ENCODE measurements at places on chromosomes 6 and 20.

DNA sequence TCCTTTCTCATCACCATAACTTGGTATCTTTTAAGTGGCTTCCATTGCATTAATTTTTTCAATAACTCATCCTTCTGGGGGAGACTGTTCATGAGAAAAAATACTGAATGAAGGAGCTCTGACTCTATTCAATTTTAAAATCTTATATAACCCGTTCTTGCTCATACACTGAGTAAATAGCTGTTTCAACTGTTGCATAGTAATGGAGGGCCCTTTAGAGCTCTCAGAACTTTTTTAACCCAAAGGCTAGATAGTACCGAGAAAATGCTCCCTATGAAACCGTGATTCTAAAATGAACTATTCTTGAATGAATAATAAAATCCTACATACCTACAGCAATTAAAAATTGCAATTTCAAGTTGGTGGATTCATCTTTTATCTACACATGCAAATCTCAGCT lies 5.3 kb downstream of the SLC2A12 start:
- no peak for DNase-seq

DNA sequence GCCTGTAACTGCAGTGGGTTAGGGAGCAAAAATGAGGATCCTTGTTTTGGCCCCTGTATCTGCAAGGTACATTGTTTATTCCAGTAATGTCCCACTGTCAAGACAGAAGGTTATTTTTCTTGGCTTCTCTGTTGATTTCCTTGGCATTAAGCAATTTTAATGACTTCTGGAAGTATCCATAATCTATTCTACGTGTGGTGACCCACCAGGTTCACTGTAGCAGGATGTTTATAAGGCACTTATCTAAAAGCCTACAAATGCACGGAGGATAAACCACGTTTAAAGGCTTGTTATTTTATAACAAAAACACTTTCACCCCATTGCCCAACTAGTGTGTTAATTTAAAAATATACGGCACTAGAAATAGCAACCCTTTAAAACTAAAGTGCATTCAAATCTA lies 294.9 kb downstream of the LAMA2 start:
- no peak for DNase-seq

DNA sequence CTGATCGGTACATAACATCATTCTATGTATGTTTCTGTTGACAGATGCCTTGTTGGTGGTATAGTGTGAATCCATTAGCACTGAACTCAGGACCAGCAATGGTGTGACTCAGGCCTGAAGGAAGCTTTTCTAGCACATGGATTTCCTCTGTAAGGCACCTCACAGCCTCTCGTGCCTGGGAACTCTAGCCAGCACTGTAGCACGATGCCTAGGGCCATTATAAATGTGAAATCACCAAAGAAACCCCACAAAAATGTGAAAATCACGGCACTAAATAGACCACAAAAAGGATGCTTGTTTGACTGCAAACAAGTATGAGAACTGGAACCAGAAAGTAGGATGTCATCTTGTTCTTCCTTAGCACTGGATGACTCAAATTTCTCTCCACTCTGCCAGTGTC lies 63.7 kb upstream of the NKX2-2 start:
- DNase-seq, result no peak

GRCh38 chr20:701401-702129 lies 26.0 kb upstream of the SCRT2 start:
- DNase-seq, result peak; percentile 74

GRCh38 chr6:54057058-54057457 lies 54.2 kb upstream of the MLIP start:
- no peak for DNase-seq

GRCh38 chr20:21739682-21740081 lies 34.2 kb downstream of the PAX1 start:
- DNase-seq, result no peak

DNA sequence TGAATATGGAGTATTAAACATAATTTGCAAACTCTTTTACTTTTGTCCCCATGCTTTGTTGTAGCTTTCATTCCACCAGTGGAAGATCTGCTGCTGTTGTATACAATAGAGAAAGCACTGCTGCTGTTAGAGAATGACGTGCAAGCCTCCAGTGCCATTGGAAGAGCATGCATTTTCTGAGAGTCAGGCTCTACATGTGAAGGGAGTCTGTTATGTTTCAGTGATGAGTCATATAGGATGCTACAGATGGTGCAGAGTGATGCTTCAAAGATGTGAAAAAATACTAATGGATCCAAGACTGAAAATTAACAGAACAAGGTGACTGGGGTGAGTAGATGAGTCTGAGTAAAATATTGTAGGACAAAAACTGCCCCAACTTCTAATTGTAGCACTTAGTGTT lies 22.4 kb upstream of the BACH2 start:
- no peak for DNase-seq

- DNase-seq, result no peak
These were observed 9.3 kb downstream of the SLC9A8 start for GRCh38 chr20:49821870-49822331.

- DNase-seq, result no peak
These were observed 24.0 kb upstream of the INSM1 start for GRCh38 chr20:20343932-20344331.

DNA sequence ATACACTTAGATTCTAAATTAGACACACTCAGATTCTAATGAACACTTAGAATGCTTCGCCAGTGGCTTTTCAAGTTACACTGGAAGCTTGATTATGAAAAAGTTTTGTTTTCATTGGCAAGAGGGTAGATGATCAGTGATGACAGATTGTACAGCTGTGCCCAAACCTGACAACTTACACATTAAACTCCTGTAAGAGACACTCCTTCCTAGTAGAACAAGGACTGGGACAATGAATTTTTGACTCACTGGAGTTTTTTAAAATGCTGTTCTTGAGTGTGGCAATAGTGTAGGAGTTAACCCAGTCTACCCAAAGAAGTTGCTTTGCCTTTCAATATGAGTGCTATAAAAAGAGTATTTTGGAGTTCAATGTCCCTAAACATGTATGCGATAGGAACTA lies 140.8 kb downstream of the SLC16A10 start:
- DNase-seq, result no peak

DNA sequence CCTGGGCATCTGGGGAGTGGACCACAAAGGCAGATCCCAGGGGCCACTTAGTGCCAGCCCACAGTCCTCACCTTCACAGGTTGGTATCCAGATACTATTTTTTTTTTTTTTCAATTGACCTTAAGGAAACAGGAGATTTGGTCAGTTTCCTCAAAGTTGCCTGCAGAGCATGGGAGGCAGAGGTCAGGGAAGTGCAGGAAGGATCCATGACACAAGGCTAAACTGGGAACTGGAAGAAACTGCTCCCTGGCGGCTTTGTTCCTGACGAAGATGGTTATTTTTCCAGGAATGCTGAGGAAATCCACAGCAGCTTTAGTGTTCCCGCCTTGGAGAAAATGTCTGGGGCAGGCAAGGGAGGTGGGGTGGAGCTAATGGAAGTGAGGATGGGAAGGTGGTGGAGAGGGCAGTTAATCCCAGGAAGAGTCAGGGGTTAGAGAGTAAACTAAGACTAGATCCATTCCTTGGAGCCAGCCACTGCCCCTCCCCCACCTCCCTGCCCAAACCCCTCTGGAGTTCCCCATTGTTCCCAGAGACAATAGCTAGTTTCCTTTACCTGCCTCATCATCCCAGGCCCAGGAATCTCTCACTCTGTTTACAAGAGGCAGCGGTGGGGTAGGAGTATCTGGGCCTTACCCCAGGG lies 14.3 kb upstream of the MYMX start:
- no peak for DNase-seq

DNA sequence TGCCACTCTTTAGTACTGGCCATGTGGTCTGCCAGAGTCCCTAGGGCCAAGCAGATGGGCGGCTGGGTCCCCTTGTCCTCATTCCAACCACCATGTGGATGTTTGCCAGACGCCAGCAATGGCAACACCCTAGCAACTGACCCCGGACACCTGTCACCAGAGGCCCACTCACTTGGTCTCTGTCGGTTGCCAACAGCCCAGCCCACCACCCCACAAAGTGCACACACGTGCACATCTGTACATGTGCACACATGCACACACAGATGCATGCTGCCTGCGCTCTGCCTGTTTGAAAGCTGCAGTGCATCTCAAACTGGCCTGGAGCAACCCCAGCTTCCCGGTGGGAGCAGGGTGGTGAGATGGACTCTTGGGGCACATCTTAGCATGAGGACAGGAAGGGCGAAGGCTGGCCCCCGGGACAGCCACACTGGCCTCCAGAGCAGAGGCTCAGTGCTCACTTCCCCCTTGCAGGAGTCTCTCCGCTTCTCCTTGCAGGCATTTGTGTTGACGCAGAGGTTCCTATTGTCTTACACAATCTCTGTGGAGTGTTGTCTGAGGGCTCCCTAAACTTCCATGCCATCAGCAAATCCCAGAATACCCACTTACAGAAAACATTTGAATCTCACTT lies 54.0 kb downstream of the PSMG4 start:
- DNase-seq, result no peak

DNA sequence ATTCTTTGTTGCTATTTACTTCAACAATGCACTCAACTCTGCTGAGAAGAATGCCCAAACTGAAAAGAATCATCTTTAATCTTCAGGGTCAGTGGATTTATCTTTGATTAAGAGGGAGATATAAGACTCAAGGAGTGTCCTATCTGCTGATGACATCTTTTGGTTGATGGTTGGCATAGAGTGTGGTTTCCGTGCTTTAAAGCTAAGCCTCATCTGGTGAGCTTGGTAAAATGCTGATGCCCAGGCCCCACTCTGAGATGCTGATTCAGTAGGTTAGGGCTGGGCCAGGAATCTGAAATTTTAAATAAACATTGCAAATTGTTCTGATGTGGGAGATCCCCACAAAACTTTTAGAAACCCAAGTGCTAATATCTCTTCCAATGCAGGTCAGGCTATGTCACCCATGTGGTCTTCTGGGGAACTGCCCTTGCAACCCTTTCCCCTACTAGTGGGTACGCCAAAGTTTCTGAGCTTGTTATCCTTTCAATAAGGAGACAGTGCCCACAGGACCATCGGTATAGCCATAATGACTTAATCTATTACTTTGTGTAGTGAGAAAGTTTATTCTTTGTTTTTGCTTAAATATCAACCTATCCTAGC lies 68.5 kb upstream of the ARMH2 start:
- DNase-seq, result no peak

DNA sequence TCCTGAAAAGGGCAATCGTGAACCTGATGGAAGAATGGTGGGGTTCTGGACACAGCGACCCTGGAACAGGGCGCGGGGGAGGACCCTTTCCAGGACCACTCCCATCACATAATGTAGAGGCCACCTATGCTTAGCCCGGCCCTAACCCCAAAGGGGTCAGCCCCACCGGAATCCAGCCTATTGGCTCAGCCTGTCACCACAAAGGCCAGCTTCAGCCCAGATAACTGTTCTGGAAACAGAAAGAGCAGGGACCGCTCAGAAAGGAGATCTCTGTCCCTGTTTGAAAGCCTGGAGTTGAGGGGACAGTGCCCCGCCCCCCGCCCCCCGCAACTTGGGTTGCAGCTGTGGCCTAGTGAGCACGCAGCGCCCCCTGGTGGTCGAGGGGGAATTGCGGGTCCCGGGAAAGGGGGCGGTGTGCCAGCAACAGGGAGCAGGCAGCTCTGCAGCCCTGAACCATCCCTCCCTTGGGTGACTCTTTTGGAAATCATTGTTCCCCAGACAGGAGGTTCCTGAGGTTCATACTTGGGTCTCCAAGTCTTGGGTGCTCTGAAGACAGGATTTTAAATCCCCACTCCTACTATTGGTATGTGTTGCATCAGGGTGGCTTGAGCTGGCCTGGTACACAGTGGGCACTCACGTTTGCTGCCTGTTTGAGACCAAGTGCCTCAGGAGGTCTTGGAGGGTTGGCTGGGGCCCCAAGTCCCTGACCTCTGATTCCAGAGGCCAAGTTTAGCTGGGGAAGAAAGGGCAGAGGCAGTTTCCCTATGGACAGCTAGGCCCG lies 1.5 kb downstream of the SIGLEC1 start:
- DNase-seq, result no peak

GRCh38 chr20:51338692-51339440 lies 203.7 kb downstream of the NFATC2 start:
- no peak for DNase-seq

GRCh38 chr20:32906871-32907495 lies 48.3 kb downstream of the EFCAB8 start:
- no peak for DNase-seq

DNA sequence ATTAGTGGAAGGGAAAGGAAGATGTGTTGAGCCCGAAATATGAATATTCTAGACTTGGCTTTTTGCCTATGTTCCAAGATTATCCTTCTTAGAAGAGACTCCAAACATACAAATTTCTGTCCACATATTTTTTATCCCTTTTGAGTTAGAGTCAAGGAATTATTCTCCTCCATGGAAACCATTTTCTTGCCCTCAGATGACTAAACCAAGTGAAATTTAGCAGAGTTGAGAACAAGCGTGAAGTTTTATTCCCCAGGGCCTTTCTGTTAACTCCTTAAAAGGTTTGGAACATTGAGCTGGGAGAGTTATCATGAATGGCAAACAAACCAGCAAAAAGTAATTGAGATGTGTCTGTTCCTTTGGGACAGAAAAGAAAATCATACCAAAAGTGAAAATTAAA lies 286.1 kb upstream of the PLCB4 start:
- no peak for DNase-seq

DNA sequence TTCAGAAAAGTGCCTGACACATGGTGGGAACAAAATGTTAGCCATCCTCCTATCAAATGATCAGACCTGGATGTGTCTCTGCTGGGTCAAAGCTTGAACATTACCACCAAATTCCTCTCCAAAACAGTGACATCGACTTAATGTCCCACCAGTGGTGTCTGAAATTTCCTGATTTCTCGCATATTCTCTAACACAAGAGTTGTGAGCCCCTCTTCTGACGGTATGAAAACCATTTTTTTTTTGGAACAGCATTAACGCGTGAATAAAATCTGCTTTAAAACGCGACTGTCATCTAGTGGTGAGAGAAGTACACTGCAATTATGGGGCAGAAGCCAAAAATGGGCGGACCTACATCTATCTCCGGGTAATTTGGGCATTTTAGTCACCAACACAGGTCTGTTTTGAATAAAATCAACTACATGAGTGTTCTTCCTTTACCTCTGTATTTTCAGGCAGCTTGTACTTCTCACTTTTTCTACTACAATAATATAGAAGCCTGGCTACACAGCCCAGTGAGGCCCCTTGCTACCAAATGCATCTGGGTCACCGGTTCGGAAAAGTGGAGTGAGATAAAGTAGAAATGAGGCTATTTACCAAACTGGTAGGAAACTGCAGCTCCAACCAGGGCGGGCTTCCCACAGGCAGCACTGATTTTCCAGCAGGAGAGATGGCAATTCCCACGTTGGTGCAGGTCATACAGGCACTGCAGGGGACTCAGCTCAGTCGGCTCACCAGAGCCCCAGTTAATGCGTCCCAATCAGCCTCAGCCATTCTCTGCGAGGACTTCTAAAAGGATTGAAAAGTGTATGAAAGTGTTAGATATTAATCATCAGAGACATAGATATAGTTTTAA lies 27.4 kb downstream of the MGME1 start:
- DNase-seq, result no peak
